ENCODE measurements at places on chromosomes 12 and 14. TPM values are rescaled to one million over a fixed set of nuclear protein-coding genes. Genes with fewer than 3 reads are reported as not detected.

AQP2 gene
- not detected for total RNA-seq

DNAI7 gene
- not detected for total RNA-seq

PDE3A gene
- total RNA-seq = 110 TPM

DPY19L2 gene
- 13.5 TPM for total RNA-seq

TAS2R50 gene
- total RNA-seq = 1.5 TPM

AMDHD1 gene
- 6.8 TPM for total RNA-seq

PLEK2 gene
- 2.0 TPM for total RNA-seq

KCNMB4 gene
- 1.6 TPM for total RNA-seq

SLC6A15 gene
- 1.1 TPM for total RNA-seq

GPR65 gene
- total RNA-seq = 2.8 TPM

PROX2 gene
- not detected for total RNA-seq

NRXN3 gene
- 5.6 TPM for total RNA-seq

CFL2 gene
- 127 TPM for total RNA-seq

HSPB8 gene
- total RNA-seq = 172 TPM

SELPLG gene
- 17.3 TPM for total RNA-seq

BCAT1 gene
- total RNA-seq = 24.9 TPM

DCN gene
- 869 TPM for total RNA-seq

SYCP3 gene
- not detected for total RNA-seq

SNRPF gene
- total RNA-seq = 6.5 TPM

TGM1 gene
- total RNA-seq = 0.21 TPM

PTPRR gene
- 0.27 TPM for total RNA-seq

CABP1 gene
- 1.4 TPM for total RNA-seq

CMTM5 gene
- not detected for total RNA-seq

PRPH gene
- total RNA-seq = not detected

TTC7B gene
- total RNA-seq = 38.9 TPM

TEAD4 gene
- total RNA-seq = 42.5 TPM

NGB gene
- not detected for total RNA-seq

IL22 gene
- total RNA-seq = not detected

SPX gene
- total RNA-seq = not detected

TOGARAM1 gene
- total RNA-seq = 8.5 TPM

TMCC3 gene
- total RNA-seq = 12.4 TPM

KRT2 gene
- total RNA-seq = not detected

IKZF4 gene
- total RNA-seq = 4.5 TPM

TBX3 gene
- 0.81 TPM for total RNA-seq

GUCY2C gene
- not detected for total RNA-seq

SVOP gene
- not detected for total RNA-seq

LRRC9 gene
- not detected for total RNA-seq

GCH1 gene
- 16.1 TPM for total RNA-seq

TTLL5 gene
- 34.7 TPM for total RNA-seq

GPR84 gene
- 0.95 TPM for total RNA-seq

MMP14 gene
- total RNA-seq = 160 TPM

TAS2R9 gene
- total RNA-seq = not detected

IAPP gene
- total RNA-seq = not detected

PIWIL1 gene
- not detected for total RNA-seq

REP15 gene
- 5.6 TPM for total RNA-seq

KRT77 gene
- total RNA-seq = not detected

GALNT9 gene
- total RNA-seq = not detected

HOXC12 gene
- not detected for total RNA-seq

ITGA7 gene
- total RNA-seq = 317 TPM

SLC6A12 gene
- 1.8 TPM for total RNA-seq

PSMC6 gene
- total RNA-seq = 59.0 TPM

LACRT gene
- not detected for total RNA-seq

COCH gene
- total RNA-seq = 1.5 TPM

KRT79 gene
- total RNA-seq = not detected

KRT82 gene
- total RNA-seq = not detected

CEBPE gene
- total RNA-seq = not detected

FAM186B gene
- 0.54 TPM for total RNA-seq

CNTN1 gene
- 42.8 TPM for total RNA-seq

ADAMTS20 gene
- total RNA-seq = not detected
